T-helper 22 cell (primary cell): ENCODE measurements at places on chromosomes 12 and 14.

DNA sequence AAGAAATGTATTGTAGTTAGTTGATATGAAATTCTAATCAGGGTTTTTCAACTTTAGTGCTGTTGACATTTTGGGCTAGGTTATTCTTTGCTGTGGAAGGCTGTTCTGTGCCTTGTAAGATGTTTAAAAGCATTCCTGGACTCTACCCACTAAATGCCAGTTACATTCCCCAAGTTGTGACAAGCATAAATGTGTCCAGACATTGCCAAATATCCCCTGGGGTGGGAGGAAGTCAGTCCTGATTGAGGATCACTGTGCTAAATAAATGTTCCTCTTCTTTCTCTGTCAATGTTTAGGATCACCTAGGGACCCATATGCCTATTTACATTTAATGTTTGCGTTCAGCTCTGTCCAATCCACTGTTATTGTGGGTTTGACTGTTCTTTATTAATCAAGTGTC lies 268.3 kb downstream of the TMTC2 start:
- no peak for DNase-seq

GRCh38 chr12:85448548-85449139 lies 168.6 kb downstream of the ALX1 start:
- DNase-seq, result no peak

GRCh38 chr12:106107566-106107965 lies 31.2 kb downstream of the NUAK1 start:
- DNase-seq, result no peak

GRCh38 chr12:54840244-54840865 lies 14.0 kb upstream of the MUCL1 start:
- DNase-seq, result no peak

GRCh38 chr12:570435-570920 lies 92.8 kb downstream of the NINJ2 start:
- DNase-seq, result no peak

DNA sequence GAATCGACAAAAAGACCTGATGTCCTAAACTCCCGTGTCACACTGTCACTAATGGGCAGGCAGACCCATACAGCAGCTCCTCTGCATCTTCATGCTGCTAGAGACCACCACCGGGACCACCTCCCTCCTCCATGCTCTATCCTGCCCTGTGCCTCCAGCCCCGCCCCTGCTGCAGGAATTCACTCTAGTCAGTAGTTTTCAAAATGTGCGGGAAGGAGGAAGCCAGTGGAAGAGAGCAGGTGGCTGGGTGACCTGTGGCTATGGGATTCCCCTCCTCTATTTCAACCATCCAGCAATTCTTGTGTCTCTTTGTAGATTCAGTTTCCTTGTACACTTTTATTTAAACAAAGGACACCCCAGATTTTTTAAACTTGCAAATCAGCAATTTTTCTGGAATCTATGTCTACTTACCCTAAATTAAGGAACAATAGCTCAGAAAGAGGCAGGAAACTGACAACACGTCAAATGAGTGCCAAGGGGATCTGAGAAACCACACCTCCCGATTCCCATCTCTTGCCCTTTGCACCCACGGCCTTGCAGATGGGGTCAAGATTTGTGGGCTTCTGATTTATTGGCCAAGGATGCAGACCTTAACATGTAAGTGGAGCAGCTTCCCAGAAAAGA lies 20.4 kb upstream of the MAP1LC3B2 start:
- no peak for DNase-seq

DNA sequence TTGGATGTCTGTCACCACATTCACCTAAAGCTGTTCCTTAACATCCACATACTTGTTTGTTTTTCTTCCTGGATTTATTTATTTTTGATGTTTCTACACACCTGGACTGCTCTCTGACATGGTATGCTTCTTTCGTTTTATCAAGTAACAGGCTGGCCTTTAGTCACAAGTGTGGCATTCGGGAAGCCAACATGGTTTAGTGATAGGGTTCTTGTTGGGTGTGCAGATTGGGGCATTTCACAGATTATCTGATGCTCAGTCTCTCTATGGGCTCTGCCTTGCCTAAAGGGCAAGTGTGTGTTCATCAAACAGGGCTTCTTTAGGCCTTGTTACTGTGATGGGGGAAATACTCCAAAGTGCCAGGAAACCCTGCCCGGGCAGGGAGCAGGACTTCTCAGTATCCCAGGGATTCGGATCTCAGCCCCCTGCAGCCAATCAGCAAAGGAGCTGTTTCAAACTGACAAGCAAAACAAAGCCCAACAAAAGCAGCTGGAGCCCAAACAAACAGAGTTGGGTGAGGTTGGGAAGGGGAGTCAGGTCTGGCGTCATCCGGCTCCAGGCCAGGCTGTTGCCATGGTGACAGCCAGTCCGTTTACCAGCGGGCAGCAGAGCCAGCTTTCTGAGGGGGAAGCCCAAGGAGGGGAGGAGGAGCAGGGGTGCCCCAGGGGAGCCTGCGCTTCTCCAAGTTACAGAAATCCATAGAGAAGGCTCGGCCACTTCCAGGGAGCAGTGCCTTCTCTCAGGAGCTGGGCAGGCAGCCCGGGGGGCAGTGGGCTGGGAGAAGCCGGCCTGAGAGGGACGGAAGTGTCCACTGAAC lies 31.9 kb downstream of the FOS start:
- DNase-seq, result no peak

GRCh38 chr12:106760184-106760531 lies 14.3 kb upstream of the RIC8B start:
- DNase-seq, result no peak

DNA sequence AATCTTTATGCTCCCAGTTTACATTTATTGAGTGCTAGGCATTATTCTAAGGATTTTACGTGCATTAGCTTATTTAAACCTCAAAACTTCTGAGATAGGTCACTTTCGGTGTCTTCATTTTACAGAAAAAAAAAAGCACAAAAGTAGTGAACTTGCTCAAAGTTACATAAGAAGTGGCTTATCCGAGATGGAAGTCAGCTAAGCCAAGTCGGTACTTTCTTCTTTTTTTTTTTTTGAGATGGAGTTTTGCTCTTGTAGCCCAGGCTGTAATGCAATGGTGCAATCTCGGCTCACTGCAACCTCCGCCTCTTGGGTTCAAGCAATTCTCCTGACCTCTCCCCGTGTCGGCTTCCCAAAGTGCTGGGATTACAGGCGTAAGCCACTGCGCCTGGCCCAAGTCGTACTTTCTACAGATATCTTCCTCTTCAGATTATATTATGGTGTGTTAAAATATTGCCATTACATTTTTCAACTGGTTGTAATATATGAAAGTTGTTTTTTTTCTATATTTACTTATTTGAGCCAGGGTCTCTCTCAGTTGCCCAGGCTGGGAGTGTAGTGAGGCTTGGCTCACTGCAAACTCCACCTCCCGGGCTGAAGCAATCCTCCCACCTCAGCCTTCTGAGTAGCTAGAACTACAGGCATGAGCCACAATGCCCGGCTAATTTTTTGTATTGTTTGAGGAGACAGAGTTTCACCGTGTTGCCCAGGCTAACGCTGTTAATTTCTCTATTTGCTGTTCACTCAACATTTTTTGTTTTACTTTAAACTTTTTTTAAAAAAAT lies 8.9 kb downstream of the DPPA3 start:
- no peak for DNase-seq

DNA sequence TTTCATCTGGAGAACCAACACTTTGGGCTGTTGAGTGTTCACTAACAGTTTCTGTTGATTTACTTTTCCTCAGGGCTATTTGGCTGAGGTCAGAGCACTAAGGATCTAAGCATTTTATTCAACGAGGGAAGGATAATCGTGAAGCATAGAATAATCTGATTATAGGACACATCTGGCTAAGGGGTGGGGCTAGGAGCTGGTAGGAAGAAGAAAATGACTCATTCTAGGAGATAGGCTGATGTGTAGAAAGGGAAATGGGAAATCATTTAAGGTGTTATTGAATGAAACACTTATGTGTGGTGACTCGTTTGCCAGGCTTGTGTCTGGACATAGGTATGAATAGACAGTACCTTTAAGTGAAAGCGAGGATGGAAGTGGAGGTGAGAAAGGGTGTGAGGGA lies 167.2 kb downstream of the ETNK1 start:
- DNase-seq, result no peak

- no peak for DNase-seq
These were observed 60.6 kb upstream of the GTF2A1 start for GRCh38 chr14:81281332-81281731.

DNA sequence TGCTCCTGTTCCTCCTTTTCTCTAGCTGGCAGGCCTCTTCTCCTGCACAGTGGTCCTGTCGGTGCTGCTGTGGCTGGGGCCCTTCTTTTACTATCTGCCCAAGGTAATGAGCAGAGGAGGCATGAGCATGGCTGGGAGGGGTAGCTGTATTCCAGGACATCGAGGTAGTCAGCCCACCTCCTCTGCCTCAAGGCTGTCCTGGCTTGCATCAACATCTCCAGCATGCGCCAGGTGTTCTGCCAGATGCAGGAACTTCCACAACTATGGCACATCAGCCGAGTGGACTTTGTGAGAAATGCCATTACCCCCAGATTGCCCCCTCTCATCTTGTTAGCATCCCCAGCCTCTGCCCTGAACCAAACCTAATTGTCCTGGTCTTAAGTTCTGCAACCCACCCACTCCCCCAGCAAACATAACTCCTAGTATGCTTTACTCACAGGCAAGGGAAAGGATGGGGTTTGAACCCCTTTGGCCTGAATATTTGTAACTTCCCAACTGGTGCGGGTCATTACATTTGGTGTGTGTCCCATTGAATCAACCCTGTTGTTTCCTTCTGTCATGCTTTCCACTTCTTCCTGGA lies 9.1 kb downstream of the B4GALNT1 start:
- DNase-seq, result no peak

DNA sequence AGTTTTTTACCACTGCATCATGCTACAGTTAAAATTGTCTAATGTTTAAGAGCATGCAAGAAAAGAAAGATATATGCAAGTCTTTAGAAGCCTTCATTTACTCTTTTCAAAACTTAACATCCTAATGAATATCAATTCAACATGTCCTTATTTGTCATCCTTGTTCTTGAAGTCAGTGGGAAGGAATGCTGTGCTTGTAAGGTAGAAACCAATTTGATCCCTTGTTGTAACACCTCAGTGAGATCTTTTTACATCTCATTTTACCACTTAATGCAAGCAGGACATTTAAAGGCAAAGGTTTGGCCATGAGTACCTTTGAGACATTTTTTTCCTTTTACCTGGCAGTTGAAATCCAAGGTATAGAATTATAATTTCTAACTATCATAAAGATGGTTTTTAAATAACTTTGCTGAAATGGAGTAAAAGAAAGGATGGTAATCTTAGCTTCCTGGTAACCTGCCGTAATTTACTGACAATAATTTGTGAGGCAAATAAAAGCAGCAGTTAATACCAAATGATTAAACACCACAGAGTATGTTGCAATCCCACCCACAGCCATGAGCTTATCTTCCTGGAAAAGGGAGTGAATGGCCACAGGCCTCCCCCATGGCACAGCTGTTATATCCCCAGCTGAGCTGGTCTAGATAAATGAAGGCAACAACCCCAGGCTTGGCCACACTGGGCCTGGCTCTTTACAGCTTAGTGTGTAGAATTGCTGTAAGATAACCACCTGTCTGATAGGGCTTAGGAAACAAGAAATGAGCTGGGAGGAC lies 33.2 kb upstream of the STRN3 start:
- DNase-seq, result no peak

DNA sequence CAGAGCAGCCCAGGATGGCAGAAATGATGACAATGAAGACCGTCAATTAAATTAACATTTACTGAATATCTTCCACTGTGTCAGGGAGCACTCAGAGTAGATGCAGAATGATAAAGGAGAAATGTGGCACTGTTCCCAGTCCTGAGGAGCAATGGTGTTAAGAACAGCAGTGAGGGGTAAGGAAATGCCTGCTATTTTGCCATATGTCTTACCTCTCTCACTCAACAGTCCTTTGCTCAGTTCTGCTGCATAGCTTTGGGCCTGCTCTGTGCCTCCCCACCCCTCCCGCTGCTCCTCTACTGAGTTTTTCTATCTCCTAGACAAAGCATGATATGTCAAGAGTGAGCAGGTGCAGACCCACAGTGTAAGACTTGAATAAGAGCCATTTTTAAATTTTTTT lies 318.8 kb downstream of the NAV3 start:
- no peak for DNase-seq

DNA sequence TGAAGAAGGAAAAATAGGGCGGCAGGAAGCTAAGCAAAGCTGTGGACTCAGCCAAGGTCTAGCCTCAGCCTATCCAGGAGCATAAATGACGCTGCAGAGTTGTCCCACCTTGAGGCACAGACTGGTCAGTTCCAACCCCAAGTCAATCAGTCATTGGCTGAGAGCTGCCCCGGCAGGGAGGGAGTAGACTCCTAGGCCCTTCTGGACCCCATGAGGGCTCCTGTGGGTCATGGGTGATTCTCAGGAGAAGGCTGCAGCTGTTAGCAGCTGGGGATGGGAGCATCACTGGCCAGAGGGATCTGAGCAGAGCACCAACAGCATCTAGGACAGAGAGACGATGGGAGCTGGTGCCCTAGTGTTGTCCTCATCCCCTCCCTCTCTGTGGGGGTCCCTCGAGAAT lies 51.8 kb upstream of the ESRRB start:
- DNase-seq, result no peak

DNA sequence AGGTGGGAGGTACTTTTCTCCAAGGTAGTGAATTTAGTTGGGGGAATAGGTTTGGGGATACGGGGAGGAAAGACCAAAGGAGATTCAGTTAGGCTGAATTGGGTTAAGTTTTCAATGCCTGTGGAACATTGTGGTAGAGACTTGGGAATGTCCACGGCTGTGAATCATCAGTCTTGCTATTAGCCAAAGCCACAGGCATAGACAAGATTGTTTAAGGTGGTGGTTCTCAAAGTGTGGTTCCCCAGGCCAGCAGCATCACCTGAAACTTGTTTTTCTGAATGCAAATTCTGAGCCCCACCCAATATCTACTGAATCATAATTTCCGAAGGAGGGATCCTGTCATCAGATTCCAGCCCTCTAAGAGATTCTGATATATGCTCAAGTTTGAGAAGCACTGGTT lies 316.2 kb downstream of the EGLN3 start:
- DNase-seq, result no peak

- DNase-seq, result no peak
These were observed 271.1 kb downstream of the CCER1 start for GRCh38 chr12:90683871-90684270.

DNA sequence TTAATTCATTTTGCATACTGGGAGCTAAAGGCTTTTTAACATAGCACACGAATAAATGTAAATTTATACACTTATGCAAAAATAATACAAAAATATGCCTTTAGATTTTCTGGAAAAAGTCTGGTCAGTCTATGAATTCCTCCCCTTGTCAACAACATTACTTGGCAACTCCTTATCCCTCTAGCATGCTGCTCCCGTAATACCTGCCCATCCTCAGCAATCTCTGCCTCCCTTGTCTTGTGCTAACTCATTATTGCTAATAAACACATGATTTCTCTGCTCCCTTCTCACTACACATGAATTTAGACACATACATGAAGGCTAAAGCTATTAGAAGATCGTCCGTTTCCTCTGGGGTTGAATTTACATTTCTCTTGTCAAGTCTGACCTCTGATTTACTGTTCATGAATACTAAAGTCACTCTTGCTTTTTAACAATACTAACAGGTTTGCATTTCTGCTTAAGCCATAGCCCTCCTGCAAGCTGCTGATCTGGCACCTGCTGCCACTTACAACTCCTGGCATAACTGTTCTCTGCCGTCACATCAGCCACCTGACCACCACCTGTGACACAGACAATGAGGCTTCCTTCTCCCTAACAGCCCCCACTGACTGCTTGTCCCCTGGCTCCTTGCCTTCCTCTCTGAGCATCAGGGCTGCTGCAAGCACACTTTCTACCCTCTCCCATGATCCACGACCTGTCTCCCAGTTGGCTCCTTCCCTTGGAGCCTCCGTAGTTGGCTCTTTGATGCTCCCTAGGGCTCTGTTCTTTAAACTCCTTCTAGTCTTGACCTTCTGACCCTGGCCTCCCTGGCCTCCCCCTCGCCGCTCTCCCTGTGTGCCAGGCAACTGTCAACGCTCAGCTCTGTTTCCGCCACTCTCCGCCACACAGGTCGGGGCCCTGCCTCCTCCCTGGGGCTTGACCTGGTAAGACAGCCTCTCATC lies 177.6 kb downstream of the CALM1 start:
- DNase-seq, result no peak
